ENCODE measurements at places on chromosomes 5 and 9. TPM values are rescaled to one million over a fixed set of nuclear protein-coding genes. Genes with fewer than 3 reads are reported as not detected.

DNA sequence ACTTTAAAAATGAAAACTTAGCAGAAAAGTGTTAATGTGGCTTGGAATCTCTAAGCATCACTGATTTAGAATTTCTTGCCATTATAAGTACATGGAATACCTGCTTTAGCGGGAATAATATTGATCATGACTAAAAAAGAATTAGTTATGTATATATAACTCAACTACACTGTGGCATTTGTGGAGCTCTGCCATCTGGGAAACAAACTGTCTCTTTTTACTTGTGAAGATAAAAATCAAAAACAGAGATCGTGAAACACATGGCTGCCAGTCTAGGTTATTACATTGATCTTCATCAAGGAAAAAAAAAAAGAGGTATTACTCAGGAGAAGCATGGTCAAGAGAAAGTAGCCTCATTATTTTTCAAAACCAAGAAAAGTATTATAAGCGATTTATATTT lies 287.4 kb downstream of the HTR1A start:
- H3K36me3 ChIP-seq = no peaks in the 10 kb centered on the region
- H3K4me3 ChIP-seq = no peak overlapping the region
- H3K27me3 ChIP-seq = no peaks in the 10 kb centered on the region
- DNase-seq = no peak
- H3K4me1 ChIP-seq = no peaks in the 10 kb centered on the region
- H3K27ac ChIP-seq = no peak overlapping the region

GRCh38 chr5:85784746-85785145 lies 833.0 kb upstream of the COX7C start:
- no peak for DNase-seq
- H3K4me3 ChIP-seq = no peak overlapping the region
- no peaks in the 10 kb centered on the region for H3K4me1 ChIP-seq
- H3K36me3 ChIP-seq = no peaks in the 10 kb centered on the region
- no peak overlapping the region for H3K27ac ChIP-seq

DNA sequence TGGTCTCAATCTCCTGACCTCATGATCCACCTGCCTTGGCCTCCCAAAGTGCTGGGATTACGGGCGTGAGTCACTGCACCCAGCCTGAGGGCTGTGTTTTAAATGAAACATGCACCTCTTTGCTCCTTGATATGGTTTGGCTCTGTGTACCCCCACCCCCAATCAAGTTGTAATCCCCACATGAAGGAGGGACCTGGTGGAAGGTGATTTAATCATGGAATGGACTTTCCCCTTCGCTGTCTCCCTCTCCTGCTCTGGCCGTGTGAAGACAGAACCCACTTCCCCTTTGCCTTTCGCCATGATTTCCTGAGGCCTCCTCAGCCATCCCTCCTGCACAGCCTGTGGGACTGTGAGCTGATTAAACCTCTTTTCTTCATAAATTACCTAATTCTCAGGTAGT lies 12.5 kb upstream of the NOTCH1 start:
- no peak overlapping the region for H3K4me3 ChIP-seq
- peak overlapping the region; percentile 81 for H3K27ac ChIP-seq

- DNase-seq = no peak
- H3K4me1 ChIP-seq = no peaks in the 10 kb centered on the region
- H3K27ac ChIP-seq = no peak overlapping the region
Observed at GRCh38 chr5:60505373-60506171, 194.4 kb downstream of the DEPDC1B start.

DNA sequence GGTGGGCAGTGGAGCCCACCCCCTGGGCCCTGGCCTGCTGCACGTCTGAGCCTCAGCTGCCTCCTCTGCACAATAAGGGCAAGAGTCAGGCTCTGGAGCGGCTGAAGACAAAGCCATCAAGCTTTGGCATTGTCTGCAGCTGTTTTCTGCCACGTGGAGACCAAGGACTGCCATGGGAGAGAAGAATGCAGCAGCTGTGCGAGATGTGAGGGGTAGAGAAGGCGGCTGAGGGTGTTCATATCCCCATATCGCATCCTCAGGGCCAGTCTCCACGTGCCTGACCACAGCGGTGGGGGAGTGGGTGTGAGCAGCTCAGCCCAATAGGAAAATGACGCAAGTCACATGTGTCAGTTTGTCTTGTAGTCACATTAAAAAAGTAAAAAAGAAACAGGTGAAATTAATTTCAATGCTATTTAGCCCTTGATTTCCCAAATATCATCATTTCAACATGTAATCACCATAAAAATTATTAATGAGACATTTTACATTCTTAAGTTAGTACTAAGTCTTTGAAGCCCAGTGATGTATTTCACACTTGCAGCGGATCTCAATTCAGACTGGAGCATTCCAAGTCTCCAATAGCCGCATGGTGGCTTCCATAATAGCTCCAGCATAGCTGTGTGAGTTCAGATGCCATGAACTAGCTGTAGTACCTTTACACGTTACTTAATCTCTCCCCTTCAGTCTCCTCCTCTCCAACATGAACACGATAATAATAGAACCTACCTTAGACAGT lies 6.6 kb downstream of the C1QTNF2 start:
- H3K27ac ChIP-seq = no peak overlapping the region
- H3K27me3 ChIP-seq = no peaks in the 10 kb centered on the region
- peak; percentile 45 for DNase-seq
- H3K4me1 ChIP-seq = no peaks in the 10 kb centered on the region
- H3K36me3 ChIP-seq = no peaks in the 10 kb centered on the region
- H3K4me3 ChIP-seq = no peak overlapping the region

GRCh38 chr9:28471261-28471660 lies 898.0 kb upstream of the C9orf72 start:
- H3K4me1 ChIP-seq = no peaks in the 10 kb centered on the region
- no peak overlapping the region for H3K4me3 ChIP-seq
- H3K27me3 ChIP-seq = no peaks in the 10 kb centered on the region
- no peak overlapping the region for H3K27ac ChIP-seq

GRCh38 chr9:4786599-4786998 lies 6.1 kb upstream of the RCL1 start:
- H3K4me3 ChIP-seq = no peak overlapping the region
- no peak for DNase-seq
- H3K4me1 ChIP-seq = no peaks in the 10 kb centered on the region
- no peaks in the 10 kb centered on the region for H3K36me3 ChIP-seq

GRCh38 chr5:66138637-66139317 lies 5.3 kb upstream of the SREK1 start:
- H3K4me1 ChIP-seq = peaks cover 4% of the 10 kb centered on the region
- no peak overlapping the region for H3K27ac ChIP-seq
- no peaks in the 10 kb centered on the region for H3K36me3 ChIP-seq

DNA sequence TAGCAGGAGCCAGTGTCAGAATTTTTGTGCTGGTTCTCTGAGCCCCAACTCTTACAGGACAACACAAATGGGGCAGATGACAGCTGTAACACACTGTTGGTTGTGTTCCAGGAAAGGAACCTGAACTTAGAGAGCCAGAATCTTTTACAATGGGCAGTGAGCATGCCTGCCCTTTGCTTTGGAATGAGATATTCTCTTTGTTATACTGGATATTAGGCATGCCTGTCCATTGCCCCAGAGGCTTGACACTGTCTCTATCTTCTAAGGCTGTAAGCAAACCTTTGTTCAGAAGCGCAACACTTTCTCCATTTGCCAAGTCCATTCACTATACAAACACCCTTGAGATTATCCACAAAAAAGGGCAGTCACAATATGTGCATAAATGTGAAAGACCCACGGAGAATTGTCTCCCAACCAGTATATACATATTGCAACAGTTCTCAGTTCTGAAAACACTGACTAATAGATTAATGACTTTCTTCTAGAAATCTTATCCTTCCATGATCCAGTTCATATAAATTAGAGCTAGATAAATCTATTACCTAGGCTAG lies 26.3 kb upstream of the CEP120 start:
- no peak for DNase-seq
- no peak overlapping the region for H3K4me3 ChIP-seq
- H3K27ac ChIP-seq = no peak overlapping the region
- no peaks in the 10 kb centered on the region for H3K27me3 ChIP-seq
- no peaks in the 10 kb centered on the region for H3K4me1 ChIP-seq

GRCh38 chr5:129043894-129044293 lies 50.7 kb upstream of the ISOC1 start:
- peaks cover 7% of the 10 kb centered on the region for H3K4me1 ChIP-seq
- H3K36me3 ChIP-seq = no peaks in the 10 kb centered on the region
- no peak for DNase-seq
- no peak overlapping the region for H3K27ac ChIP-seq

DNA sequence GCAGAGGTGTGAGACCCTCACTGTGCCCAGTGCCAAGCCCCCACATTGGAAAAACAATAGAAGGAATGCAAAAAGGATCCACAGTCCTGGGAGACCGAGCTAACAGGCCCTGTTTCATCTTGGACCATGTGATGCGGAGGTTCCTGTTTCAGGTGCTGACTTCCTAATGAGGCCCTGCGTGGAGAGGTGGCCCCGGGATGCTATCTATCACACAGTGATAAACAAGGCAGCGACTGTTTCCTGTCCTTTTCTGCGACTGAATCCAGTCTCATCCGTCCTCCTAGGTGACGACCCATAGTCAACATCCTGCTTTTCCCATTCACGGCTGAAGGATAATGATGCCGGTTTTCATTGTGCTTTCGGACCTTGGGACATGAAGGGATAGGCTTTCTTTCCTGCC lies 56.4 kb upstream of the BOD1 start:
- no peak overlapping the region for H3K27ac ChIP-seq
- no peaks in the 10 kb centered on the region for H3K4me1 ChIP-seq
- H3K36me3 ChIP-seq = no peaks in the 10 kb centered on the region

GRCh38 chr5:76583163-76584047 lies 39.8 kb downstream of the F2RL2 start:
- H3K27me3 ChIP-seq = no peaks in the 10 kb centered on the region
- H3K4me3 ChIP-seq = no peak overlapping the region
- no peak overlapping the region for H3K27ac ChIP-seq
- H3K36me3 ChIP-seq = no peaks in the 10 kb centered on the region

GRCh38 chr9:34570809-34571480 lies 18.6 kb downstream of the CNTFR start:
- H3K4me1 ChIP-seq = no peaks in the 10 kb centered on the region
- H3K27ac ChIP-seq = no peak overlapping the region
- H3K27me3 ChIP-seq = peaks cover 2% of the 10 kb centered on the region
- H3K4me3 ChIP-seq = no peak overlapping the region
- no peaks in the 10 kb centered on the region for H3K36me3 ChIP-seq
- no peak for DNase-seq

RNF20 gene
- total RNA-seq = 31.2 TPM

GDNF gene
- not detected for total RNA-seq

TMEM252 gene
- not detected for total RNA-seq

Data from lung (tissue), 17 donors.